NCI-H1694 (cell line): ENCODE measurements at places on chromosomes 1 and 21.

- no peak for DNase-seq
Observed at GRCh38 chr21:17989780-17990179, 170.6 kb upstream of the C21orf91 start.

DNA sequence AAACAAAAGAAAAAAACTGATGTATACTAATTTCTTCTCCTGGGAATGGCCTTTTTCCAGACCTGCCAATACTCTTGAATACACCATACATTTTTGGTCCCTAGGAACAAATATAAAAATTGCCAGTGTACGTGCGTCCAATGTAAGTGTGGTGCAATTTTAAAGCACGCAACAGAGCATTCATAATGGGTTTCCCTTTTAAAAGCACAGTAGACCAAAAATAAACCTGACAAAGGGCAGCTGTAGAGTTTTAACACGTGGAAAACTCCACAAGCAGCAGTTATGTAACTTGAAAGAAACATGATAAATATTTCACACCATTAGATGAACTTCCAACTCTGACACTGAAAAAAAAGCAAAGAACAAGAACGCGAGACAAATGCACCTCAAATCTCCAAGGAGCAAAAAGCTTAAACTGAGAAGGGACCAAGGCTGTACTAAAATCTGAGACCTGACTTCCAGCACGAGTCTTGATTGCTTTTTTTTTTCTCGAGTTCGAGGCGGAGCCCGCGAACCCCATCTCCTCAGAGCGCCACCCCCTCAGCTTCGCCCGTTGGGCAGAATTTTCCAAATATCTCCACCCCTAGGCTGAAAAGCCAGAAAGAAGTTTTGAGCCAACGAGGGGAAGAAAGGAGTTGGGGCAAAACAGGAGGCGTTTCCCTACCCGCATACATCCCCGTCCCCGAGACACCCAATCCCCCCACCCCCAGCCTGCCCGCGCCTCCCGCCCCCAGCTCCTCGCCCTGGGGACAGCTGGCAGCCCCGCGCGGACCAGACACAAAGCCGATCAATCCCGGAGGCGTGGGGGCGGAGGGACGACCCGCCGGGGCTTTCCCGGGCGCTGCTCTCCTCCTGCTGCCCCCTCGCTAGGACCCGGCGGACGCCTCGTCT is at the start of gene JAM2:
Gene JAM2, plus strand, starts transcription at position 599 of the 891 bp plus-strand sequence. CDS start 564 bp downstream, outside the sequence.
- peak; percentile 60 for DNase-seq

DNA sequence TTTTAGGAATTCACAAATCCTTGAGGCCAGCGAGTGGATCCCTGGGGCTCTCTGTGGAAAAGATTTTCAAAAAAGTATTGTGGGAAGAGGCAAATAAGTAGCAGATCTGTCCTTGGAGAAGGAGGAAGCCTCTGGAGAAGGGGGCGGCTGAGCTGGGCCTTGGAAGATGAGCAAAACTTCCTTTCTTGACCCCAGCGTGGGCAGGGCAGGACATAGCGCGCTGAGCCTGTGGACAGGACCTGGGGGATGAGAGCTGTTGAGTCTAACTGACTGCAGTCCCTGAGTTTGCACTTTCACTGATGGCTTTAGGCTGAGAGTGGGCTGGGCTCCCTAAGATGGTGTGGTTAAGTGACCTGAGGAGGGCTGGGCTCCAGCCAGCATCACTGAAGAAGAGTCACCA is 170.2 kb upstream of the GALNT2 start:
- no peak for DNase-seq

DNA sequence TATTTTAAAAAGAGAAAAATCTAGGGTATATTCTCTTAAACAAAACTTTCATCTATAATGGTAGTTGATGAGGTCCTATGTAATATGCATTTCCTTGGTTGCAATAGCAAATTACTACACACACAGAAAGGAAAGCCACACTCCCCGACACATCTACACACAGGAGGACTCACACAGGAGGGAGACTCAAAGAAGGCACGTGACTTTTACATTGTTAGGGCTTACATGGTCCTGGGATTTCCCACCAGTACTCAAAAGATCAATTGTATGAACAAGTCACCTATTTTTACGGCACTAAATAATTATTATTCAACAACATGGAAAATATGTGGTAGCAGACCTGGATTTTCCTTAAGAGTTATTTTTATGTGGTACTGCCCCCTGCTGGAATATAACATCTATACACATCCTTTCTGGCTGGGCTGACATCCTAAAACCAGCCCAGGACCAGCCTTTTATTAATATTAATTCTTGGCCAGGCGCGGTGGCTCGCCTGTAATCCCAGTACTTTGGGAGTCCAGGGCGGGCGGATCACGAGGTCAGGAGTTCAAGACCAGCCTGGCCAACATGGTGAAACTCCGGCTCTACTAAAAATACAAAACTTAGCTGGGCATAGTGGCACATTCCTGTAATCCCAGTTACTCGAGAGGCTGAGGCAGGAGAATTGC is 33.9 kb upstream of the LGALS8 start:
- DNase-seq: peak; percentile 57

- no peak for DNase-seq
Observed at GRCh38 chr21:31893851-31894415, 21.1 kb downstream of the HUNK start.

- no peak for DNase-seq
Observed at GRCh38 chr1:89910780-89911179, 84.1 kb upstream of the ZNF326 start.

DNA sequence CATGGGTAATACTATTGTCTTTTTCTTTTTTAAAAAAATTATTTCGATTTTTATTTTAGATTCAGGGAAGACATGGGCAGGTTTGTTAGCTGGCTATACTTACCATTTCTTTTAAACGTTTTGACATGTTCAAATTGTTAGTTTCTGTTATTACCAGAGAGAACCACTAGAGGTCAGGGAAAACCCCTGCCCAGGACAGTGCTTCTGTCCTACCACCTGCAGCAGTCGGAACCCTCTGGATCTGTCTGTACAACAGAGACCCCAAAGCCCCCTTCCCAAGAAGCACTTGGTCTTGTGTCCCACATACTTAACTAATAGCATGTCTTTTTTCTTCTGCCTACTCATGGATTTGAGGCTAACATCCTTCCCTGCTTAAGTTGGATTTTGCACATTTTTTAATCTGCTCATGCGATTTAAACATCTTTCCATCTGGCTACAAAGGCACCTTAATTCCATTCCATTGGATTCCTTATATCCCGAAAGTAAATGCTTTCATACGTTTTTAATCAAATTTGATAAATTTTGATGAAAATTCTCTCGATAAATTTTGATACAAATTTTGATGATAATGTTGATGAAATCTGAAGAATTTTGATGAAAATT is 10.0 kb upstream of the C1orf115 start:
- peak; percentile 31 for DNase-seq

DNA sequence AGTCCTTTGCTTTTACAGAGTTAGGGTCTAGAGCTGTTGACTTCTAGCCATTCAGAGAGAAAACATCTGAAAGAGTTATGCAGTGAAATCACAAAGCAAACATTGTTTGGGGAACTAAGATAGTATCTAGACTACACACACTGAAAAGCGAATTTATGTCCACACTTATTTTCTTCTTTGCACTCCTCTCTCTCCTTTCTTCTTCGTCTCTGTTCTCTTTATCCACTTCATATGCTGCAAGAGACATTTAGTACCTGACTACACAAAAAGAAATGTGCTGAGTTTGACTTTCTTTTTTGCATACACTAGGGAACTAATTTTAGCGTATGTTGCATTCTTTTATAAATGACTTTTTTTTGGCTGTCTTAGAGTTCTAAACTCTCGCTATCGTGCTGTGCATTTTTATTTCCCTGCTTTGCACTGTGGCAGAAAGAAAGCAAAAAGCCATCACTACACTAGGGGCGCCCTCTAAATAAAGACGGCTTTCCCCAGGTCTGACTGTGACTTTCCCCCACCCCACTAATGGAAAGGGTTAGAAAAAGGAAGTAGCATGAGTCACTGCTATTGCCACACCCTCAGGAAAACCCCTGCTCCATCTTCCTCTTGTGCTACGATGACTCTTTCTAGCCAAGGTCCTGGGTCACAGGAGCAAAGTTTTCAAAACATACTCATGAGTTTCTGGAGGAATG is 65.7 kb downstream of the MAP3K7CL start:
- no peak for DNase-seq

- DNase-seq: no peak
Observed at GRCh38 chr1:52559875-52560274, 7.0 kb upstream of the TUT4 start.

DNA sequence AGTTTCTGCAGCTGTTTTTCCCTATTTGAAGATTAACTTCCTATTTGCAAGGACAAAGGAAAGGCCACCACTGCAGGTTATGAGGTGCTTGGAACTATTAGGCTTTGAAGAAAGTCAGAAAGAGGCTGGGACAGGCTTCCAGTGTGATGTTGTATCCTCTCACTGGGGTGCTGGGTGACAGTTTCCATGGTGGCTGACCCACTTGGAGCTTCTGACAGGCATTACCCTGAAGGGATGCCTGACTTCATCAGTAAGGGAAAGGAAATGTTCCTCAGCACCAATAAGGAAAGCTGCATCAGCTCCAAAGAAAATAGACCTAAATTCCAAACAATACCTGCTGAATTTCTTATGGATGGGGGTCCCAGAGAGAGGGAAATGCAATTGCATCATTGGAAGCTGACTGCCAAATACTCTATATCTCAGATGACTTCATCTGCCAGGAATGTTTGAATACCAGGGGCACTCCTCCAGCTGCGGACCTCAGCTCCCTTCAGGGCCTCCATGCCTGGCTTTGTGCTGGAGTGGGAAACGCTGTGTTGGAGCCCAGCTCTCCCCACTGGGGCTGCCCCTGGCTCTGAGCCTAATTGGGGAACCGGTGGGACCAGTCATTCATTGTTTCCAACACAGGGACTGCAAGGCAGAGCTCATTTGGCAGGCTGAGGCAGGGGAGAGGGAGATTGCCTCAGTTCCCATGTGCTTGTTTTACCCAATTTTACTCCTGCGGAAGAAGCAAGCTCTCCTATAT is 76.6 kb downstream of the RGL1 start:
- peak; percentile 23 for DNase-seq

- DNase-seq: no peak
Observed at GRCh38 chr1:206568256-206568655, 44.0 kb downstream of the EIF2D start.

GRCh38 chr1:19209439-19209989 is 552 bp downstream of the UBR4 start:
- no peak for DNase-seq

DNA sequence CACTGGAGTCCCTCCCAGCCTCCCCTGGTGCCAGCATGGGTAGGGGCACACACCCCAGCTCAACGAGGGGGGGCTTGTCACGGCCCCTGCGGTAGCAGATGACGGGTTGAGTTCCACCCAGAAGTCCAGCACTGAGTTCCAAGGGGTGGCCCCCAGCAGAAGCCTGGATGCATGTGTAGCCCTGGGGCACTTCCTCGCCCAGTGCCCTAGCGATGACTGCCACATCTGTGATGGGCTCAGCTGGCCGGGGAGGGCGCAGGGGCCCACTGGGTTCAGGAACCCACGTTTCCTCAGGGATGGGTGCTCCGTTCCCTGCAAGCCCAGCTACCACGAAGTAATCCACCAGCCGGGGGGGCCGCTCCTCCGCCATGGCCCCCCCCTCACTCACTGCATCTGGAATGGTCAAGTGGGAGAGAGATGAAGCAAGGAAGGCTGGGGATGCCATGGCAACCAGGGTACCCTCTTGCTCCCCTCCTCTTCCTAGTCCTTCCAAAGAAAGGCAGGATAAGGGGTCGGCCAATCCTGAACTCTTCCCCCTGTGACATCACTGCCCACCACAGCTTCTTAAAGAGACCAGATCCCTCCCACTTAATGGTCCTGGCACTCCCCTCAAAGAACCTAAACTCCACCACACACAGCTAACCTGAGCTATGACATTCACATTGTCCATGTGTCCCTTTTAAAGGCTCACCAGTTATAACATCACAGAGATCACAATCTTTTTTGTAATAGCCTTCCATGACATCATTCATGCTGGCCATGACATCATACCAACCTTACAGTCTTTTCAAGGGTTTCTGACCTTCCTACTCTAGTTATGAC is 2.3 kb downstream of the DENND4B start:
- DNase-seq: no peak

- no peak for DNase-seq
Observed at GRCh38 chr1:87400813-87401212, 72.1 kb downstream of the LMO4 start.
